ENCODE measurements at places on chromosomes 2 and 18.

GRCh38 chr2:20361893-20362292 is 11.2 kb upstream of the PUM2 start:
- no peak for DNase-seq

GRCh38 chr18:77178559-77178958 is 46.0 kb upstream of the MBP start:
- DNase-seq = no peak

GRCh38 chr2:115374981-115375380 is 932.5 kb downstream of the DPP10 start:
- no peak for DNase-seq

DNA sequence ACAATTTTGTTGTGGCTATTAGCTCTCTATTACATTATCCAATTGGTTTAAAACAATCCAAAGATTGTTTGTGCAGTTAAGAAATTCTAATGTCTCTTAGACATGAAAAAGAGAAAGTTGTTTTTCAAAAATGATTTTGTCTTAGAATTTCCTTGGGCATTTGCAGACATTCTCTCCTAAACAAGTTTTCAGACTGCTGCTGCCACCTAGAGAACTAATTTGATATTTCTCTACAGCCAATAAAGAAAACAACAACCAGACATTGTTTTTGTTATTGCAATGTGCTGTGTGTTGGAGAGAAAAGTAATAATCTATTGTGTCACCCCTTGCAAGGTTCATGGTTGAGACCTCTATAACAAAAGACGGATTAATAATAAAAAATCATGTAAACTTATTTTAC is 119.0 kb upstream of the SYT4 start:
- no peak for DNase-seq

DNA sequence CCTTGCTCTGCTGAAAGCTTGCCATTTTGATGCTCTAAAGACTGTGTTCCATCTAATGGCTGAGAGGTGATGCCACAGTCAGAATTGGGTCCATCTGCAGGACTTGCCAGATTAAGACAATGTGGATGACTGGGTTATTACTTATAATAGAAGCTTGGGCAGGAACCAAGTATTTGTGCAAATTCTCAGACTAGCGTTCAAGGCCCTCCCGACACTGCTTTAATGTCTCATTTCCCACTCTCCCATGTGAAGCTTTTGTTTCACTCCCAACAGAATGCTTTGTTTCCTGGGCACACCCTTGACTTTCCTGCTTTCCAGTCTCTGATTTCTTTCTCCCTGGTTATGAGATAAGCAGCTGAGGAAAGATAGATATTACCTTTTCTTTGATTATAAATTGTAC is 215.8 kb downstream of the KCNS3 start:
- DNase-seq = no peak

- DNase-seq = no peak
Observed at GRCh38 chr2:180709392-180710145, 270.8 kb upstream of the UBE2E3 start.

DNA sequence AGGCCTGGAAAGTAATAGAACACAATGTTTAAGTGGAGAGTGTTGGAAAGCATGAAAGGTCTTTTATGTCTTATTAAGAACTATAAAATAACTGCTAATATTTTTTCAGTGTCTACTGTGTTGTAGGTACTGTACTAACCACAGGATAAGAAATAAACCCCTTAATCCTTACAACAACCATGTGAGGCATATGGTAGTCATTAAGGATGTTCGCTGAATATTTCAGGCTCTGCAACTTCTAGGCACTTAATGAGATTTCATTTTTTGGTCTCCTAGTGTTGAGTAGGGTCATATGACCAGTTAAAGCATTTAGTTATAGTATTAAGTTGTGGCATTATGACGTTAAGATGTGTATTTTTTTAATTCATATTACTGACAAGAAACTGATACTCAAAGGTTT is 346.6 kb upstream of the KCNH7 start:
- no peak for DNase-seq

- DNase-seq = peak; percentile 46
Observed at GRCh38 chr2:148926291-148926961, 51.4 kb downstream of the KIF5C start.

DNA sequence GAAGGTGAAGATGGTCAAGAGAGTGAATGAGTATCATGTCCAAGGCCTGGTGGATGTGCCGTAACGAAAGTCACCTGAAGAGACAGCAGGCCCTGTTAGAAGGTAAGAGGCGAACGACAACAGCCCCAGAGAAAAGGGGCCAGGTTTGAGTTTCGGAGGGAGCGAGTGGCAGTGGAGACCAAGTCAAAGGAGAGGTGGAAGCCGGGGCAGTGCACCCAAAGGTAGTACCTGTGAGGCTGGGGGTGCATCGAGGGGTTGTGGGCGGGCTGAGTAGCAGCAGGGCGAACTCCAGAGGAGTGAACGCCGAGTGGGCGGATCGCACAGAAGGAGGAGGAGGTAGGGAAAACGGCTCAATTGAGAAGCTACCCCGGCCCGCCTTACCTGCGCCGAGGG is 358 bp downstream of the USP37 start:
- DNase-seq = no peak

GRCh38 chr2:80545420-80546210 is 241.1 kb upstream of the LRRTM1 start:
- no peak for DNase-seq

DNA sequence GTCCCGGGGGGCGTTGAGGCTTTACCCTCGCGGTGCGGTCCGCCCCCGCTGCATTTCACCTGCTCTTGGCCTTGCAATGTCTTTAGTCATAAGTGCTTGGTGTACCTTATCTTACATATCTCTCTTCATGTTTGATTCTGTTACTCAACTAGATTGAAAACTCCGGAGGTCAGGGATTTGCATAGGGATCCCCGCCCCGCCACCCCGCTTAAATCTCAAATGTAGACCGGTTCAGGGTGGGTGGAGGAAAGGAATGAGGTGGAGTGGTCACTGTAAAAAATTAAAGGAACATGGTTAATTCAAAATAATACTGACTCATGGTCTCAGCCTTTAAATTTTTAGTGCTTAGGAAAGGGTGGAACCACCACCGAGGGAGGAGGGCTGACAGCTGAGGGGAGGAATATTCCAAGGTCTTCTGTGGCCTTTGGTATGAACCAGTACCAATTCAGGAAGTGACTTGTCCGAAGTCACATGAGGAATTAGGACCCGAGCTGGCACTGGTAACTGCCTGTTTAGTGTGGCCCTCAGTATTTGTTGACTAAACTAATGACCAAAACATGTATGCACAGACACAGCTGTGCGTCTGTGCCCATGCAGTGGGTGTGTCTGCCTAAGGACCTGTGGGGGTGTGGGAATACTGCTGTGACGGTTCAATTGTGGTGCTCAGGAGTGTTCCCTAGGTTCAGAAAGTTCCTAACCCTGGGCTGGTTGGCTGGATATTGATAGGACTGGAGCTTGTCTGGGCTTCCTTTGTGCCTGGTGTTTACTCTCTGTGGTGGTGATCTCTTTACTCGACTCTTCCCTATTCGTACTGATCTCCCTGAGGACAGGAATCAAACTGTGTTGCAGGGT is 1.0 kb downstream of the PLEKHB2 start:
- DNase-seq = peak; percentile 65

DNA sequence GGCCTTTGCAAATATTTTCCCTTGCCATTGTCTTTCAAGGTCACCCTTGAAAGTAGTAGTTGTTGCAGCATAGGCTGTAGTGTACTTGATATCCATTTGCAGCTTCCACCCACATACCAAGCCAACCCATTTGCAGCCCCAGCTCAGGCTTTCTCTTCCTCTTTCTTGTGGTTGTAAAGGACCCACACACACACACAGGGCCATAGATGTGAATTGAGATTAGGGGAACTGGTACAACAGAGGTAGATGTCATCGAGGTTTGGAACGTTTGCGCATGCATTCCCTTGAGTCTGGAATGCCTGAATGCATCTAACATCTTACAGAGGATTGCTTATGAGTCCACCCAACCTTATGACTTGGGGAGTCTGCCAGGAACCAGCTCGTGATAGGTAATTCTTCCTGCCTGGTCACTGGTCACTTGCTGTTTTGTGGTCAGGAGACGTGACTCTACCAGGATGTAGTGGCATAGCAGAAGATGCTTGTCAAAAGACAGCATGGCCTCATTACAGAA is 91.9 kb downstream of the MRPS9 start:
- DNase-seq = no peak
